Hippocampal formation (tissue), 2 donors: ENCODE measurements at places on chromosomes 5 and 9.
A peak's percentile ranks its signal among the peaks of the same experiment; 100 is the strongest.

DNA sequence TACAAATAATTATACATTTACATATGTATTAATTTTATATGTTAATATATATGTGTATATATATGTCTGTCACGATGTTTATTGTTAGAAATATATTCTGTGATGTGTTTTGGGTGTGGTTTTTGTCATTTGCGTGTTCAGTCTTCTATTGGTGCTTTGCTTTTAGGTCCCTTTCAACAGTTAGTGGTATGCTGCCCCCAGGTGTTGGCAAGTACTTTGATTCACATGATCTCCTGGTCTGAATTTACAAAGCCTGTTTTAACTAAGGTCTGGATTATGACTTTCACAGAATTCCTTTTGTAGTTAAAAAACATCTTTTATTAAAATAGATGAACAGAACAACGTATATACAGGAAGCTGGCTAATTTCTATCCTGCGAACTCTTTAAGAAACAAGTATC lies 271.5 kb downstream of the CCDC171 start:
- DNase-seq = no peak

GRCh38 chr9:109244179-109245132 lies 76.4 kb downstream of the EPB41L4B start:
- peak; percentile 47 for DNase-seq

DNA sequence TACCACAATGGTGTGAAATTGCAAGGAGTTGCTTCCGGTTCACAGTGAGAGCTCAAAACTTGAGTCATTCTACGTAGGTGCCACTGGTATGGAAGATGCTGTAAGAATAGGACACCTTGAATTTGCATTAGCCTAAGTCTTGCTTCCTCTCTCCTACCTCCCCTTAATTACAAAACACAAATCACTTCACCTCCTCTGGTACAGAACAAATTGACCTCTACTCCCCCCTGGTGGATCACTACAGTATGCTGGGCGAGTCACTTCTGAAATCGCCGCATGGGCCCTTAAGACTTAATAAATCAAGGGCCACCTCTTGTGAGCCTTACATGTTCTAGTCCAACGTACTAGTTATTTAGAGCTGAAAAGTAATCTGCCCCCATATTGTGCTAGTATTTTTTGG lies 145.3 kb upstream of the SMARCA2 start:
- no peak for DNase-seq

GRCh38 chr9:121059998-121060636 lies 10.0 kb upstream of the C5 start:
- DNase-seq = no peak

- no peak for DNase-seq
Observed at GRCh38 chr5:132094393-132095076, 20.9 kb downstream of the CSF2 start.

DNA sequence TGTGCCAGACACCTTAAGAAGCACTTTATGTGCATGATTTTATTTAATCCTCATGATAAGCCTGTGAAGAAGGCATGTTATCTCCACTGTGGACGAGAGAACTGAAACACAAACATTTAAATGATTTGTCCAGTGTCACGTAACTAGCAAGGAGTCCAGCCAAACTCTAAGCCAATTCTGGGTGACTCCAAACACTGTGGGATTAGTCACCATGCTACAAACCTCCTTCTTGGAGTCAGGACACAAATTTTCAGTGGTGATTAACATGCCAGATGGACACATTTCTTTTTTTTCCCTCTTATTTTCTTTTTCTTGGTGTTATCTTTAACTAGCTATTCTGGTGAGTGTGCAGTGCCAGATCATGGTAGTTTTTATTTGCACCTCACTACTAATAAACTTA lies 316.8 kb downstream of the NDUFS4 start:
- no peak for DNase-seq

GRCh38 chr5:135019314-135019713 lies 14.7 kb downstream of the PITX1 start:
- no peak for DNase-seq

DNA sequence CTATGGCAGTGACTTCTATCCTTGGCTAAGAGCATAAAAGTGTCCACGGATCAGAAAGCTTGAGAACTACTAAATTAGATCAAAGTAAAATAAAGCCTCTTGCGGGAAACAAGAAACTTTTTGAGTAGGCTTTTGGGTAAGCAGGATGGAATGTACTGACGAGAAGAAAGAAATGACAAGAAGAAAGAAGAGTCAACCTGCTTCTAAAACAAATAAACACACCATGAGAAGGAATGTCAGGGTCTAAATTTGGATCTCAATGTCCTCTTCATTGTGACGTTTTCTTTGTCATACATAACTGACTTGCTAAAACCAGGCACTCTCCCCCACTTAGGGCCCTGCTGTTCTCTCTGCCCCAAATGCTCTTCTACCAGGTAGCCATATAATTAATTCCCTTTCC lies 290.1 kb upstream of the PTGER4 start:
- DNase-seq = no peak

GRCh38 chr5:78586251-78586650 lies 62.3 kb downstream of the LHFPL2 start:
- peak; percentile 38 for DNase-seq

DNA sequence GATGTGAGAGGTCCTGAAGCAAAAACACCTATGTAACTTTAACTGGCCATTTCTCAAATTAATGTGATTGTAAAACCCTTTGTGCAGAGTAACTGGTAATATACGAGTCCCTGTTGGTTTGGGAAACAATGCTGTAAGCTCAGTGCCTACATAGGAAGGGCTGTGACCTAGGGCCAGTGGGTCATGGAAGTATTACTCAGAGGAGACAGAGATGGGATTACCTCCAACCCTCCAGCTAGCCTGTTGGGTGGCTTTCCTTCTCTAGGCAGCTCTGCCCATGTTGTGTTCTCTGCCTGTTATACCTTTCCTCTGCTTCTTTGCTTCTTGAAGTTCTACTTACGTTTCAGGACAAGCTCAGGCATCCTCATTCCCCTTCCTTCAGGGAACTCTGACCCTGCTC lies 294.8 kb upstream of the RFX3 start:
- no peak for DNase-seq

DNA sequence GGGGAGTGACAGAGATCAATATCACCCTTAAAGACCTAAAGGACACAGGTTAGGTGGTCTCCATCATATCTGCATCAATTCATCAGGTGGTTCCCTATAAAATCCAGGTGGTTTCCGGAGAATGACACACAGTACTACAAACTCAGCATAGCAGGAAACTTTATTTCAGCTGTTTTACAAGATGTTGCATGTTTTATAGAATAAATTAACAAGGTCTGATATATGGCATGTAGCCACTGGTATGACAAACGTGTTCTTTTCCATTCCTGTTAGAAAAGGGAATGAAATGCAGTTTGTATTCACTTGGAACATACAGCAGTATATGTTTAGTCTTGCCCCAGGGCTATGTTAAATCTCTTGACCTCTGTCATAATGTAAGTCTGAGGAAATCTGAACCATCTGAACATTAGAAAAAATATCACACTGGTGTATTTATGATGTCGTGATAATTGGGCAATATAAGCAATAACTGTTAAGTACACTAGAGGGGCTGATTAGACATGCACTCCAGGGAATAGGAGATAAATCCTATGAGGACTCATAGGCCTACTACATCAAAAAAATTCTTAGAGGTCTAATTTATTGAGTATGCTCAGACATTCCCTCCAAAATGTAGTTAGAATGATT lies 42.2 kb upstream of the TNFSF8 start:
- DNase-seq = no peak

GRCh38 chr5:95731571-95732554 lies 727 bp downstream of the RHOBTB3 start:
- no peak for DNase-seq

DNA sequence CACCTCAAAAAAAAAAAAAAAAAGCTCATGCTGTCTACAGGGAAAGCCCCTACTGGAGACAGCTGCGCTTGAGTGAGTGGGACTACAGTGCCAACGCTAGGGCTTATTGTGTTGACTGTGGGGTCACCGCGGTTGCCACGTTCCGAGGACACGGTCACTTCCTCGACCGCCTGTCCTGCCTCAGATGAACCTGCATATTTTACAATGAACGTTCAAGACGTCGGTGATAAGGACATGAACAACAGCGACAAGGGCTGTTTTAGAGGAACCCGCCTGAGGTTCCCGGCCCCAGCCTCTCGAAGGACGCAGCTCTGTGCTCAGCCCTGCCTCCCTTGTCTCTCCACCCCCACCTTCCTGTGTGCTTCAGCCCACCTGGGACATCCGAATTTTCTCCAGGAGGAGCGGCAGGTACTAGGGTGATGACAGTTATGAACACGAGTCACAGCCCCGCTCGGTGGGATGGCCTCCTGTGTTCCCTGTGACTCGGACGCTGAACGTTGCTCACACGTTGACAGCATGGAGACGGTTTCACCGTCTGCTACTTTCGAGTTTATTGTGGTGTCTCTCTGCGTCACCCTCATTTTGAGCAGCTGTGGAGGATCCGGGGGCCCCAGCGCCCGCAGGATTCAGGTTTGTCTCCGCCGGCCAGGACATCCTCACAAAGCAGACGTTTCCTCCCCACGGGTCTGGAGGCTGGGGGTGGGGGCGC lies 11.3 kb upstream of the DIPK1B start:
- no peak for DNase-seq

GRCh38 chr5:74404574-74405508 lies 235.7 kb downstream of the ENC1 start:
- DNase-seq = no peak

GRCh38 chr9:123716339-123716945 lies 213.5 kb downstream of the DENND1A start:
- no peak for DNase-seq

GRCh38 chr5:86881493-86882090 lies 263.9 kb downstream of the COX7C start:
- no peak for DNase-seq

DNA sequence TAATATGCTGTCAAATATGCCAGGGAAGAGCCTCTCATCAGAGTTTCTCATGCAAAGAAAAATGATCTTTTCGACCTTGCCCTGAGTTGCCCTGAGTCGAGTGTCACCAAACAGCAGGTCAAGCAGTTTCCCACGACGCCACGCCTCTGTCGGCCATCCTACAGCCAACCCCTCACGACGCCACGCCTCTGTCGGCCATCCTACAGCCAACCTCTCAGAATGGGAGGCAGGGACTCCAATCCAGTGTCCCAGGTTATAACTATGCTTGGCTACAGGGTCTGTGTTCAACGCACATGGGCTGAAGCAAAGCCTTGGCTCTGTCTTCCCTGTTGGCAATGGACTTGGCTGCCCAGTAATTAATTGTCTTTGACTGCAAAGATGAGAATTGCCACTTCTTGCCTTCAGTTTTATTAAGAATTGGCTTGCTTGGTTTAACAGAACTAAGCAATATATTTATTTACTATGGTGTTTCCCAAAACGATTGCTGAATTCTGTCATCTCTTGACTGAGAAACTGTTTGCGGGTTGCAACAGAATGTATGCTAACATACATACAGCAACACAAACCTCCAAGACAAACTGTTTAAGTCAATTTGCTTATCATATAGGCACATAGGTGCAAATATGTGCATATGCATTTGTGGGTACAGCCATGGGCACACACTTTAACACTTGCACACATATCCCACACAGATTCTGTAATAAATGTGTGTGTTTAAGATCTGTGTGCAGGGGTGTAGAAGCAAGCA lies 352.9 kb downstream of the GLIS3 start:
- no peak for DNase-seq

DNA sequence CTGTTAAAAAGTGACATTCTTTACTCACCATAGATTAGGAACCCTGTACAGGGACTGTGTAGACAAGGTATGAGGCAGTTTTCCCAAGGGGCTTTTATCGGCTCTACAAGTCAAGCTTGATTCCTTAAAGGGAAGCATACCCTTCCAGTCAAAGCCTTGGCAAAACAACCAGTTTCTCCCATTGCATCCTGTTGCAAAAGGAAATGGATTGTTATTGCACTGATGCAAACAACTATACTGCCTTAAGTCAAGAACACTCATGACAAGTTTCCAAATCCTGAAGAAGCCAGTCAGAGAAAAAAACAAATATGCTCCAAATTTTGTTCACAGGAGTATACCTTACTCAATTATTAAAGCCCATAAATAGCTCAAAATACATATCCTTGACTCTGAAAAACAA lies 67.5 kb downstream of the RGMB start:
- no peak for DNase-seq

DNA sequence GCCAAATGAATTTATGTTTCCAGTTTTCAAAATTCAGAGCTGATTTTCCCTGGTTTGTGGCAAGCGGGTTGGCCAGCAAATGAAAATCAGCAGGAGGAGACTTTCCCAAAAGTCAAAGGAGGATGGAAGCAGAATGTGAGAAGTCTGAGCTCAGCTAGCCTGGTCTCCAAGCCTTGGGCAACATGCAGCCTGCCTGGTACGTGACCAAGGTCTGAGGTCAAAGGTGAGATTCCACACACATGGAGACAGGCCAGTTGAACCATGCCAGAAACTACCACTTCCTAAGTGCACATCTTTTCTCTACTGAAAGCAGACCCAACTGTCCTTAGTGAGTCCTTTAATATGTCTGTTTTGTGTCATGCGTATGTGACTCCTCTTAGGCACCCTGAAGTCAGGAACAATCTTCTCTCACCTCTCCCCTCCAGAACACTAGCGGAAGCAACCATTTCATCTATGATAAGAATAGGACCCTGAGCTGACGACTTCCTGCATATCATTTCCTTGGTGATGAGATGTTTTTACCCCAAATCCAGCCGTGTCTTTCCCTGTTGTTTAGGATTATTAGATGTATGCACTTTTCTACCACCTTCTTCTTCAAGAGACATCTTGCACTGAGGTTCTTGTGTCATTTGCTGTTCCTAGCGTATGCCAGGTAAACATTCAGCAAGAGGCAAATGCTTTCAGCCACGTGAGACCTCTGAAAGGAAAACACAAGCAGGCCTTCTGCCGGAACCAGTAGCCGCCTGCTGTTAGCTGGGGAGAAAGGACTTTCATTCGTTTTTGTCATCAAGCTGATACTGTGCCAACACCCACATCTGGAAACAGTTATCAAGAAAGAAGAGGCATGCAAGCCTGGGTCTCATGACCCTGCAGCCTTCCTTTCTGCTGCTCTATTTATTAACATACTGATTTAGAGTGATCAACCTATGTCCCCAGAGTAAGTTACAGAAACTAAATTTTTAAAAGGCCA lies 9.7 kb upstream of the TGFBI start:
- DNase-seq = no peak

DNA sequence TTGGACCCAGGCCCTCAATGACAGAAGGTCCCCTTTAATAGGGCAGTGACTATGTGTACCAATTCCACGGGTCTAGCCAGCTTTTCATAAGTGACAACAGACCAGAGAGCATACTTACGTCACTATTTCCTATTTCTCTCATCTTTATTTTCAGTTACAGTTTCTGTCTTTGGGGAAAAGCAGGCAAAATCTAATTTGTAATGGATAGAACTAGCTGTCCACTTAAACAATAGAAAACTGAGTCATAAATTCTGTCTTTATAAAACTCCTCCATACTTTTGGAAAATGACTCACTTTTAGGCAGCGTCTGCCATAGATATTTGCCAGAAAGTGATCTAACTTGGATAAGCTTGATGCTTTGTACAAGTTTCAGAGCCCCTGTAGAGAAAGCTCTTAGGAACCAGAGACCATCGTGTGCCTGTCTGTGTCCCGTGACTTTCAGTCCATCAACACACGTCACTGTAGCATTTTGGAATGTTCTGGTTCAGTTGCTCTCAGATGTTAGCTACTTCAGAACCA lies 101.9 kb downstream of the F2RL2 start:
- DNase-seq = no peak
